ENCODE measurements at places on chromosomes 4 and X.

GRCh38 chr4:115234405-115235093, 121.1 kb upstream of the NDST4 start:
- no peak for DNase-seq

GRCh38 chr4:33493231-33493630, 2751.1 kb downstream of the ARAP2 start:
- no peak for DNase-seq

DNA sequence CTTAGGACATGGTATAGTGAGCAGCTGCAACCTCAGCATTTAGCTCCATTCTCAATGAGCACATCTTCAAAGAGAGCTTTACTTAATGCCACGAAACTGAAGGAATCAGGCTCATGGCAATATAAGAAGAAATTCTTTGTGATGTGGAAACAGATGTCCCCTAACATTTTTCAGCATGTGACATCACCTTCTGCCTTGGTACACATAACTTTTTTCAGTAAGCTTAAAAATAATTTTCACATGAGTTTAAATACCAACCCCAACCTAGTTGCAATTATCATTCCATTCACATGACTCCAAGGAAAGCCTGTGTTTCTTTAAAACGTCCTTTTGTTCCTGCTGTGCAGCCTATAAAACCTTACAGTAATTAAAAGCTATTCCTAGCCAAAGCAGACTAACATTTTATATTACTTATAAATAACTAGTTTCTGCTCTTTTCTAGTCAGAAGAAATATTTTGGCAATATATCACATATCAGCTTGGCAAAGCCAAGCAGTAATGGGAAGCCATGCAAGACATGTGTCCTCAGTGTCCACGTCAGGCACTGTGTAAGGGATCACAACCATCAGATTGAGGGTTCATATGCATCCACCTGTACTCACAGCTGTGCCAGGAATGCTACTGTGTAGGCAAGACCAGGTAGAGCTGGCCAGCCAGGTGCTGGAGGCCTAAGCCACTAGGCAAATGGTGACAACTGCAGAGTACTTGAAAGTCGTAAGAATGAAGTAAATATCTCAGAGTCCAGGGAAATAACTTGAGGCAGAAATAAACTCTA, 466.6 kb downstream of the INPP4B start:
- DNase-seq, result no peak

DNA sequence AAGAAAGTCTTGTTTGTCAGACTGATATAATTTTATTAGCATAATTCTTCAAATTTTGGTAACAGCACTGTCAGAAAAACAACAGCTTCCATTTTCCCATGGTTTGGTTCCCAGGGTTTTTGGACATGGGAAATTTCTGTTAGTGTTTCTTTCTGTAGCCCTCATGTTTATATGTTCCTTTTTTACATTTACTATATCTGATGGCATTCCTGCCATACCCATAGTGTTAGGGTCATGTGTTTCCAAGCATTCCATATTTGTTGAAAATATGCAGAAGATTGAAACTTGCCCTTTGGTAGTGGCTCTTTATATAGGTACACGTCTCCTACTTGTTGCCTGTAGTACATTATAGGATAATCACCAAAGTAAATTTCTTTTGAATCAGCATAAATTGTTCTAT, 65.8 kb downstream of the PDLIM5 start:
- DNase-seq, result no peak

DNA sequence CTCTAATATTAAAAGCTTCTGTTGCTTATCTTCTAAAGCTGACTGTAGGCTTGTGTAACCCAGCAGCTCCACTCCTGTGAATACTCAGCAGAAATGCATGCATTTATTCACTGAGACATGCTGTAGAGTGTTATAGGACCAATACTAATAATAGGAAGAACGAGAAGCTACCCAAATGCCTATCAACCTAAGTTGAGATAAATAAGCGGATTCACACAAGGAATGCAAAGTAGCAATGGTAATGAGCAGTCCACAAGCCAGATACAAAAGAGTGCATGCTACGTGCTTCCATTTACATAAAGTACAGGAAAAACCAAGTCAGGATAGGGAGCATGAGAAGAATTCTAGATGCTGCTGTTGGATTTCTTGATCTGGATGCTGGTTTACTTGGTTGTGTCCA, 155.9 kb downstream of the AASDH start:
- no peak for DNase-seq

DNA sequence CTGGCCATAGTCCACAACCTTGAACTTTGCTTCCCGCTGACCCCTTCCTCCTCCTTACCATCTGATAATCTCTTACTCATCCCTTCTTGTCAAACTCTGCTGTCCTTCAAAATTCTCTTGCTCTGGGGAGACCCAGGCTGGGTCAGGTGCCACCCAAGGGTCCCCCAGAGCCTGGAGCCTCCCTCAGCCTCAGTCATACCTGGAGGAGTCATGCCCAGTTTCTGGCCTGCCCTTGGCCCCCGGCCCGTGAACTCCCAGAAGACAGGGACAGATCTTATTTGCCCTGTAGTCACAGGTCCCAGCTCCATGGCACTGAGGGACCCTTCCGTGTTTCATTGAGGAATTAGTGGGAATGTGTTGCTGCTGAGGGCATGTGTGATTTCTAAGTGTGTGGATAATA, 4.7 kb upstream of the GPR78 start:
- DNase-seq, result no peak

DNA sequence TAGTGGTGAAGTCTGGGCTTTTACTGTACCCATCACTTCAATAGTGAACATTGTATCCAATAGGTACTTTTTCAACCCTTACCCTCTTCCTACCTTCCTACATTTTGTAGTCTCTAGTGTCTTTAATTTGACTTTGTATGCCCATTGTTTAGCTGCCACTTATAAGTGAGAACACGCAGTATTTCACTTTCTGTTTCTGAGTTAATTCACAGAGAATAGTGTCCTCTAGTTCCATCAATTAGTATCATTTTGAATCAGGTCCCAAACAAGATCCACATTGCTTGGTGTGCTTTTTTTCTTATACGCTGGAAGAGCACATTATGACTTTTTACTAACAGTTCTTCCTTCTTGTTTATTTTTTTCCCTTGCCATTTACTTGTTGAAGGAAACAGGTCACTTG, 176.0 kb upstream of the WDFY3 start:
- no peak for DNase-seq

- DNase-seq, result no peak
Measured at GRCh38 chrX:37906357-37906756, 59.0 kb upstream of the DYNLT3 start.

DNA sequence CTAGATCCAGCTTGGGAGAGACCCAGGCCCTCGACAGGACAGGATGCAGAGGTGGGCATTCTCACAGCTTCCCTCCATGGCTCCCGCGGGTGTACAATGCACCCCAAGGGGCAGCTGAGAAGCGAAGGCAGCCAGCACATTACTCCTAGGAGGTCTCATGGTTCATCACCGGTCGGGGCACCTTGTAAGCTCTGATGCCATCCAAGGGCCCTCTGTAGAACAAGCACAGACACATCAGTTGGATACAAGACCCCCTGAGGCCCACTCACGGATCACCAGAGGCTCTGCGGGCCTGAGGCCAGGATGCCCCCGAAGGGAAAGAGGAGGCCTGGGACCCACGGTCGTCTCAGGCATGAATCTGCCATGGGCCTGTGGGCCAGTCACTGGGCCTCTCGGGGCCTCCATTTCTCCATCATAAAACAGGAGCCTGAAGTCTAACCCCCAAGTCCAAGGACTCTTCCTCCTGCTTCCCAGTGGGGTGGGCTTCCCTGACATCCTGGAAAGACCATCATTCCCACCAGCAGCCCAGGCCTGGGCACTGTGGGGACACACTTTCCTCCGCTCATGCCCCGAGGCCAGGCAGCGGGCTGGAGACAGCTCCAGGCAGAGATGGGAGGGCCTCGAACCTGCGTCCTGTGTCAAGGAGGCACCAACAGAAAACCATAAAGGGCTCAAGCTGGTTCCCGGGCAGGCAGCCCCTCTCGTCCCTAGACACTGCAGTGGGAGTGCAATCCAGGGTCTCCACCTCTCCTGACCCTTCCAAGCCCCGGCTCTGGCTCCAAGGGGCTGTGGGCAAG, 20.1 kb downstream of the HMX1 start:
- no peak for DNase-seq

- no peak for DNase-seq
Measured at GRCh38 chr4:41081847-41082246, 132.5 kb downstream of the APBB2 start.

- no peak for DNase-seq
Measured at GRCh38 chr4:6937754-6938153, 28.1 kb downstream of the TBC1D14 start.

- DNase-seq, result no peak
Measured at GRCh38 chr4:168484626-168485025, 4.3 kb upstream of the DDX60L start.
